GM13976 (cell line): ENCODE measurements at places on chromosomes 16 and 17.

- DNase-seq, result no peak
Measured at GRCh38 chr16:25210758-25211157, 6.0 kb upstream of the AQP8 start.

DNA sequence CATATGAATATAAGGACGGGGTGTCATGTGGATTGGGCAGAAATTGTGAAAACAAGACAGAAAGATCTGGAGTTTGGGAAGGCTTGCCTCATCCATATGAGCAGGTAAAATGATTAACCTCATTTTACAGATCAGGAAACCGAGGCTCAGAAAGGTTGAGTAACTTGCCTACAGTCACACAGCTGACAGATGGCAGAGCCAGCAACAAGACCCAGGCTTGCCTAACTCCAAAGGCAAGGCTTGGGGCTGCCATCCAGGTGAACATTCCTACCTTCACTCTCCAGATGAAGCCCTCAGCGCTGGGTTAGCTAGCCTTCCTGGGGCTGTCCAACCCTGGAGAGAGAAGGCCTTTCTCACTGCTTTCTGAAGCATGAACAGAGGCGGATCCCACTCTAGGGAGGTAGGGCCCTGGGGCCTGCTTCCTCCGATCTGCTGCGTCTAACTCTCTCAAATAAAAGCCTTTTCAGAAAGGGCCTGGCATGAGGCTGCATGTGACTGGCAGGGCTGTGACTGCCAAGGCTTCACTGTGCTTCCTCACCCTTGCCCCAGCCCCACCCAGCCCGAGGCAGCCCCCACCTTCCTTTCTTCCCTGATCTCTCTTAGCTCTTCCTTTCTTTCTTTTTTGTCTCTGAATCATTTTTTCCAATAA lies 107.8 kb downstream of the GNAO1 start:
- no peak for DNase-seq

DNA sequence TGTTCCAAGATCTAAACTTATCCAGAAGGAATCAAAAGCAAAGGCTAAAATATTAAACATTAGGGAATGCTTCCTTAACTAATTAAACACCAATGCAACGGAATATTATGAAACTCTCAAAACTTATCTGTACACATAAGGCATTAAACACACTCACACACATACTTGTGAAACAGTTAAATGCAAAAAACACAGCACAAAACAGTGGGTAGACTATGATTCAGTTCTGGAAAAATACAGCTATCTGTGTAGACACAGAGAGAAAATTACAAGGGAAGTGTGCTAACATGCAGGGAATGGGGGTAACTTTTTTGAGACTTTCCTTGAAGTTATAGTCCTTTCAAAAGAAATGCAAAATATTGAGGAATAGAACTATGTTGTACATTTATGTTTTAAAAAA lies 36.7 kb upstream of the CCL1 start:
- DNase-seq, result no peak

- no peak for DNase-seq
Measured at GRCh38 chr16:72013888-72014581, 5.5 kb downstream of the DHODH start.

DNA sequence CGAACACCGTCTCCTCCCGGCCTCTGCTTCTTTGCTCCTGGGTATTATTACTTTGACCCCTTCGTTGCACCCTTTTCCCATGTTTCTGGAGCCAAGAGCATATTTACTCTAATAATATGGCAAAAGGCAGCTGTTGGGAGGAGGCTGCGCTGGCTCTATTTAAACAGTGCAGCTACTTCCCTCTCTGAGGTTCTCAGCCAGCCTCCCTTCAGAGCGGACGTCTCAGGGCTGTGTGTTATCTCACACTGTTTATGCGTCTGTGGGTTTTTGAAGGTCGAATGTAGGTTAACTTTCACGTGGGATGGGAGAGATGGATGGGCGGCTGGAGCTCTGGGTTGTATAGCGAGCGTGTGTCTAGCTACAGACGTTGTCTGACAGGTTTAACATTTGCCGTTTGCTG lies 45.3 kb downstream of the COX4I1 start:
- no peak for DNase-seq

GRCh38 chr17:16988749-16989229 lies 16.9 kb upstream of the TNFRSF13B start:
- peak; percentile 50 for DNase-seq

DNA sequence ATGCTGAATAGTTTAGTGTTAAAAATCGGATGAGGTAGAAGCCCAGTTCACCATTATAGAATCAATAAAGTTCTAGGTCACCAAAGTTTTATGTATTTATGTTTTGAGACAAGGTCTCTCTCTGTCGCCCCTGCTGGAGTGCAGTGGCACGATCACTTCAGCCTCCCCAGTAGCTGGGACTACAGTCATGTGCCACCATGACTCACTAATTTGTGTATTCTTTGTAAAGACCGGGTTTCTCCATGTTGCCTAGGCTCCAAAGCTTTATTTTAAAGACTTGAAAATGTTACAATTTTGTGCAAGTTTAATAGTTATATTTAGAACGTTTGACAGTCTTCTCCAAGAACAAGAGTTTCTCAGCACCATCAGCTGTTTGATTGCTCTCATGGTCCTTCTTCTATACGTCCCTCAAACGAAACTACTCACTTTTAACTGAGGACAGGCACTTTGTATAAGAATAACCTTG lies 32.1 kb downstream of the NDE1 start:
- DNase-seq, result no peak

GRCh38 chr16:85550953-85551924 lies 61.9 kb upstream of the GSE1 start:
- DNase-seq, result no peak

GRCh38 chr17:73271072-73271471 lies 9.4 kb upstream of the CPSF4L start:
- peak; percentile 84 for DNase-seq

- DNase-seq, result no peak
Measured at GRCh38 chr17:49241692-49242397, 11.3 kb upstream of the PHOSPHO1 start.

- DNase-seq, result no peak
Measured at GRCh38 chr17:49409066-49409465, 5.6 kb downstream of the PHB1 start.

DNA sequence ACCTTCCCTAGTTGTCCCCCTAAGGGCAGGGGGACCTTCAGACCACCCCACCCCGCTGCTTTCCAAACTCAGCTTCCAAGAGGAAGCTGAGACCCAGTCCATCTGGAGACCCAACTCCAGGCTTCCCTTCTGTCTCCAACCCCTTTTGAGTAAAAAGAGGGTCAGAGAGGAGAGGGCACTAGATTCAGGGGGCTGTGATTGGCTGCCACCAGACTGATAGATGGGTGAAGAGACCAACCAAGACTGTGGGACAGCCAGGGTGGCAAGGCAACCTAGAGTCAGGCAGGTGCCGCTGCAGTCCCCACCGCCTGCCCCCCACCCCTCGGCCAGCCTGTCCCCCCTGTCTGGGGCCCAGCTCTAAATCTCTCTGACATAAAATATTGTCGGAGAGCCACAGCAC lies 92.5 kb downstream of the SDK2 start:
- DNase-seq, result no peak

DNA sequence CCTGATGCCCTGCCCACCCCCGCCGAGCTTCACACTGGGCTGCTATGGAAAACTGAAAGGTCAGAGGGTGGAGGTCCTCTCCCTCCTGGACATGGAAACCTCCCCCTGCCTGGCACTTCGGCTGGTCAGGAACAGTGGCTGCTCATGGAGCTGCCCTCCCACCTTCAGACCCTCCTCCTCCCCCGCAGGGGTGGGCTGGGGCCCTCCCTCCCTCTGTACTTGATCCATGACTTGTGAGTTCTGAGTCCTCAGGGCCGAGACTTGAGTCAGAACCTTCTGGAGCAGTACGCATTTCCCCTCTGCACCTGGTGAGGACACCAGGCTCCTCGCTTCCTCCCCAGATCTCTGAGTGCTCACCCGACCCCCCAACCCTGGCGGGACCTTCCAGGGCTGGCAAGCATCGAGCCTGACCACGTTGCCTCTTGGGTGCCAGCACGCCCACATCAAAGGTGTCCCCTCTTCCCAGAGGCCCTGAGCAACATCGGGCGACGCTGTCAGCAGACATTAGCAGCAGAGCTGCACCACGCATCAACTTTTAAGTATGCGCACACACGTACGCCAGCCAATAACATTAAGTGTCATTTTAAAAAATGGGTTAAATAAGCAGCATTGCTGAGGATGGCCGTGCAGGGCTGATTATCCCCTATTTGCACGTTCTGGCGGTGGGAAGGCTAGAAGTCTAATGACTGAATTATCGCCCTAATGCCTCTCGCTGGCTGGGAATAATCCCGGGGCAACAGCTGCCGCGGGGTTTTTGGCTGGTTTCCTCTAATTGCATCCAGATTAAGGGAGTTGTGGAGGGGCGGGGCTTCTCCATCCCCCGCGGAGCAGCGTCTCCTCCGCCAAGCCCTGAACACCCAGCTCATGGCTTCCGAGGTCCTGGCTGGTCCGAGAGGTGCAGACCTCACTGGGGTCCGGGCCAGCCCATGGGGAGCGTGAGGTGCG lies 98.0 kb downstream of the TBC1D16 start:
- DNase-seq, result no peak

DNA sequence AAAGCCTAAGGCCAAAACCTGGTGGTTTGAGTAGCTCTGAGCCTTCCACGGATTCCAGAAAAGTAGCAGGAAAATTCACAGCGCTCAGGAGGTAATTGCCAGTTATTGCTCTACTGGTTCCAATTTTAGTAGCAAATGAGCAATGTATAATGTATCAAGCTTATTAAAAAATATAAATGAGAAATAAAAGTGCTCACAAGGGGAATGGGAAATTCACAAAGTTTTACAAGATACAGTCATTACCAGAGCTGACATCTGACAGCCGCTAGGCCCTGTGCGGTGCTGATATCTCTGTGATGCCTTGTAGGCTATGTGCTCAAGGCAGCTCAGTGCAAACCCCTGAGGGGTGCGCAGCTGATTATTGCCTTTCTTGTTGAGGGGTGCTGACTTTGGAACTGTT lies 47.5 kb downstream of the HS3ST3A1 start:
- DNase-seq, result no peak

GRCh38 chr17:2051061-2051932 lies 3.6 kb upstream of the HIC1 start:
- DNase-seq, result no peak

- DNase-seq, result peak; percentile 13
Measured at GRCh38 chr16:49278944-49279725, 2.5 kb downstream of the CBLN1 start.

- DNase-seq, result peak; percentile 70
Measured at GRCh38 chr16:24036614-24037013, 200.8 kb downstream of the PRKCB start.

GRCh38 chr16:61681673-61682072 lies 354.6 kb downstream of the CDH8 start:
- no peak for DNase-seq

DNA sequence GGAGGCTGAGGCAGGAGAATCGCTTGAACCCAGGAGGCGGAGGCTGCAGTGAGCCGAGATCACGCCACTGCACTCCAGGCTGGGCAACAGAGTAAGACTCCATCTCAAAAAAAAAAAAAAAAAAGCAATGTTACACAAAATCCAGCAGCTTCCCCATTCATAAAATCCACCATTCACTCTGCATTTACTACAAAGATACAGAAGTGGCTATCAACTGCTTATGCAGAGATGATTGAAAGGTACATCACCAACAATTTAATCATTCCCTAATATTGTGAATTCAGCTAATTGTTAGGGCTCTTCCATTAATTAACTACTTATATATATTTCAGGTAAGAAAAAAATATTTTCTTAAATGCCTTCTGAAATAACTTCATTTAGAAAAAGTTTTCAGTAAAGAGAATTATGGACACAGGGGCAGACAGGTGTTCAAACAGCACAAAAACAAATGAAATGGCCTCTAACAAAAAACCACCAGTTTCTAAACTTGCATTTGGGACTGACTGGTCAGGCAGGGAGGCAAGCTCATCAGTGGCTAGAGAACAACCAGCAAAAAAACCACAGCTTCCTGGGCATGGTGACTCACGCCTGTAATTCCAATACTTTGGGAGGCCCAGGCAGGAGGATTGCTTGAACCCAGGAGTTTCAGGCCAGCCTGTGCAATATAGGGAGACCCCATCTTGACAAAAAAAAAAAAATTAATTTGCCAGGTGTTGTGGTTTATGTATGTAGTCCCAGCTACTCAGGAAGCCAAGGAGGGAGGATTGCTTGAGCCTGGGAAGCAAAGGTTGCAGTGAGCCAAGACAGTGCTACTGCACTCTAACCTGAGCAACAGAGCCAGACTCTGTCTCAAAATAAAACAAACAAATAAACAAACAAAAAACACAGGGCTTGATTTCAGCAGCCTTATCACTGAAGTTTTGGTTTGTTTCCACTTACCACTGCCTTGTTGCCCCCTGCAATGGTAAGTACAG lies 26.3 kb downstream of the ERN1 start:
- DNase-seq, result no peak

GRCh38 chr16:88763502-88764053 lies 21.4 kb downstream of the PIEZO1 start:
- DNase-seq, result no peak

DNA sequence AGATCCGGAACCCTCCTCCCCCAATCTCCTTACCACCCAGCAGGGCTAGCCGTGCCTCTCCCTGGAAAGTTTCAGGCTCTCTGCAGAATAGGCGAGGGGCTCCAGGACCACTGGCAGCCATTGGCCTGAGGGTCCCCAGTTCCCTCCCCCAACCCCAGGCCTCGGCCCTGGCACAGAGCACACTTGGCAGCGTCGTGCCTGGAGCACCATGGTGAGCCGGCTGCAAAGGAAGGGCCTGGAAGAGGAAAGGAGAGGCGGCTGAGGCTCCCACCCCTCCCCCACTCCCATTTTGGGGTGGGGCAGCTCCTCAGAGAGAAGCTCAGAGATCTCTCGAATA lies 369 bp upstream of the BTBD17 start:
- DNase-seq, result no peak

DNA sequence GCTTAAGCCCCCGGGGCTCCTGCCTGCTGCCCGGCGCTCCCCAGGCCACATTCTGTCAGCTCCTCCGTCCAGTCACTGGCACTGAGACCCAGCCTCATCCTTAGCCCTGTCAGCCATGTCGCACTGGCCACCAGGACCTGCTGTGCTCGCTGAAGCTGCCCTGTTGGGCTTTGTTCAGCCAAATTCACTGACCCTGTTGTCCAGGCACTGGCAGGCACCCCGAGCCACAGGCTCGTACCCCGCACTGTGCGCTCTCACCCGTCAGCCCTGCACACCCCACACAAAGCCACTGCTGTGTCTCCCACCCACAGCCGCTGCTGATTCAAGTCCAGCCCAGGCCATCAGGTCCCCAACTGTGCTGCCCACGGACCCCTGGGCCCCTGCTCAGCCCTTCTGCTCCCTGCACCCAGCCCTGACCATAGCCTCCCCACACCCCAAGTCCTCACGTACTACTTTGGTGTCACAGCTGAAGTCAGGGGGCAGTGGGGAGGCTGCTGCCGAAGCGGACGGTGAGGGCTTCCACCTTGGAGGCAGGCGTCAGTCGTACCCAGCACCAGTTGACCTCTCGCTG lies 131.5 kb upstream of the CHMP6 start:
- DNase-seq, result no peak

DNA sequence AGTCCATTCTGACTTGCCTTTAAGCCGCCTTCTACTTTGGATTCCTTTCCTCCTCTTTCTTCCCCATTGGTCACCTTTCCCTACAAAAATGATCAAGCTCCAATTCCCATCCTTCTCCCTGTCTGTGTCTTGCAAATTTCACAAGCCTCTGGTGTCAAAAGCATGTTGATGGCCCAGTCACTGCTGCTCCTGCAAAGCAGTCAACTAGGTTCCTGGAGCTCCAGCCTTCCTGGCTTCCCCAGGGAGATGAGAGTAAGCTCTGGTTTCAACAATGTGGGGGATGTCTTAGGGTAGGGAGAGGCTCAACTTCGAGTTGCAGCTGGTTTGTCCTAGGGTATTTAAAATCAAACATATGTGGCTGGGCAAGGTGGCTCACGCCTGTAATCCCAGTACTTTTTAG lies 36.1 kb upstream of the HELZ start:
- DNase-seq, result no peak
